ENCODE measurements at places on chromosomes 4 and X.

DNA sequence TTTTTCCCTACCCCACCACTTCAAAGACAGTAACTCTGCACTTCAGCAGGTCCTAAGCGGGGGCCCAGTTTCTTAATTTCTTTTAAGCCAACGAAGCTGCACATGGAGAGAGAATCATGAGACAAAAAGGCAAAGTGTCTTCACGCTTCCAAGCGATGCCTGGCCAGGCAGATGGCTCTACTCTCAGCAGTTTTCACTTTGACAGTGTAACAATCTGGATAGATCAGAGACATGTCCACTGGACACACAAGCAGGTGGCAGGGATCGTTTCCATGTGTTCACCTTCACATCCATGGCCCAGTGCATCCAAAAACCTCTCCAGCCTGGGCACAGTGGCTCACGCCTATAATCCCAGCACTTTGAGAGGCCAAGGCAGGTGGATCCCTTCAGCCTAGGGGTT, 27.8 kb downstream of the PPP2R2C start:
- DNase-seq: no peak

DNA sequence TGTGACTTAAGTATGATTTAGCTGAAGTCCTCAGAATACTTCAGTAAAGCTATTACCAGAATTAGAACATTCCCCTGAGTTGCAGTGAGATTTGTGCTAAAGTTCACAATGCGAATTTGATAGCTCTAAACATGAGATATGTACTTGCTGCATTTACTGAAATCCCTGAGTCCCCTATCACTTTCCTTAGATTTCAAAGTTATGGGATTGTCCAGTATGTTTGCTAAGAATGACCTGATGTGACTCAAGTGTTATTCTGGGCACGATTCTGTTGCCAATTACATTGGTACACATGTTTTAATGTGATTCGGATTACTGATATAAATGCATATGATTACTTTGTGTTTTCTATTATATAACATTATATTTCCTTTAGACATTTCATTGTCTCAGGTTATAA, 91.3 kb upstream of the AMOT start:
- DNase-seq: no peak

- DNase-seq: no peak
Observed at GRCh38 chr4:142331132-142331531, 515.0 kb downstream of the INPP4B start.

- DNase-seq: no peak
Observed at GRCh38 chr4:89641367-89641687, 195.6 kb downstream of the SNCA start.

GRCh38 chr4:17941731-17942130, 79.8 kb downstream of the LCORL start:
- DNase-seq: no peak

DNA sequence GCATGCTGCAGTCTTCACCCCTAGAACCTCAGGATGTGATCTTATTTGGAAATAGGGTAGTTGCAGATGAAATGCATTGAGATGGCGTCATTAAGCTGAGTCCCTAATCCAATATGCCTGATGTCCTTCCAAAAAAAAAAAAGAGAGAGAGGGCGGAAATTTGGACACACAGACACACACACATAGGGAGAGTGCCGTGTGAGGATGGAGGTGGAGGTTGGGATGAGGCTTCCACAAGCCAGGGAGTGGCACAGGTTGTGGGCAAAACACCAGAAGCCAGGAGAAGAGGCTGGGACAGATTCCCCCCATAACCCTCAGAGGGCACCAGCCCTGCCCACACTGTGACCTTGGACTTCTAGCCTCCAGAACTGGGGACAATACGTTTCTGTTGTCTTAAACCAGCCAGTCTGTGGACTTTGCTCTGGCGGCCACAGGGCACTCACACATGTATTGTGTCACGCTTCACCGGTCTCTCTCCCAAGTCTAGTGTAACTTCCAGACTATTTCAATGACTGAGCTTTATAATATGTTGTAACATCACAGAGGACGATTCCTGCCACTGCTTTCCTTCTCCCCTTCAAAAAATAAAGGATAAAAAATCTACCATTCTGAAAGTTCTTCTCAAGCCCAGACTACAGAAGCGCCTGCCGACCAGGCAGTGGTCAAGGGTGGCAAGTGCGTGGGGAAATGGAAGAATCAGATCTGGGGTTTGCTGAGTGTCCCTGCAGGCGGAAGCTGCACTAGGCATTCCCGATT, 35.8 kb upstream of the MAN2B2 start:
- DNase-seq: no peak

- DNase-seq: no peak
Observed at GRCh38 chr4:156243015-156243414, 289.3 kb upstream of the CTSO start.

- no peak for DNase-seq
Observed at GRCh38 chr4:187715466-187715865, 280.1 kb upstream of the ZFP42 start.

GRCh38 chr4:101240099-101240498, 107.2 kb downstream of the PPP3CA start:
- DNase-seq: no peak

GRCh38 chr4:139720806-139721205, 55.2 kb downstream of the MGST2 start:
- no peak for DNase-seq

DNA sequence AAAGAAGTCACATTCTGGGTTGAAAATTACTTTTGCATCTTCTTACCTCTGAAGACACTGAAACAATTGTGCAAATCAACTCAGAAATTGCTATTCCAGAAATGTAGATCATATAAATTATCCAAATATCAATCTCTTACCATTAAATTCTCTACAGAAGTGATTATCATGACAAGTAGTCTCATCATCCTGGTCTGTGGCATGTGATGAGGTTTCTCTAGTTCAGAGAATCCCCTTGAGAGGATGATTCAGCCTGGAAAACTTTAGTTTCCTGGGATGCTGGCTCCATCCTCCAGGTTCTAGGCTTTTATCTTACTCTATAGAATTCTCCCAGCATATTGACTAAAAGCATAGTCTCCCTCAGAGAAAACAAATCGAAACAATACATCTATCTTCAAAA, 76.2 kb upstream of the S100G start:
- DNase-seq: no peak

DNA sequence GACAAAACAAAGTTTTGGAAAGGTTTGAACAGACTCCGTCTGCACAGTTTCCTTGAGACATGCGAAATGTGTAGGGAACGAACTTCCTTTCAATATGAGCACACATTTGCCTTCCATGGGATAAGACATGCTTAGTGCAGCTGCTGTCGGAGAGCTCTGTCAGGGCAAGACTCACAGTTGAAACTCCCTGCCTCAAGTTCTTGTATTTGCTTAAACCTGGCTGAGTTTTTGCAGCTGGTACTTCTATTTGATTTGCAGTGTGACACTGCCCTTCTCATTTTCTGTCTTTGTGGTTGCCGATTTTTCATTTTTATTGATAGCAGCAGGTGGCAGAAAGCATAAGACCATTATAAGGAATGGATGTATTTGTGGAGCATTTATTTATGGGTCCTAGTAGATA, 18.2 kb upstream of the RHOH start:
- no peak for DNase-seq

DNA sequence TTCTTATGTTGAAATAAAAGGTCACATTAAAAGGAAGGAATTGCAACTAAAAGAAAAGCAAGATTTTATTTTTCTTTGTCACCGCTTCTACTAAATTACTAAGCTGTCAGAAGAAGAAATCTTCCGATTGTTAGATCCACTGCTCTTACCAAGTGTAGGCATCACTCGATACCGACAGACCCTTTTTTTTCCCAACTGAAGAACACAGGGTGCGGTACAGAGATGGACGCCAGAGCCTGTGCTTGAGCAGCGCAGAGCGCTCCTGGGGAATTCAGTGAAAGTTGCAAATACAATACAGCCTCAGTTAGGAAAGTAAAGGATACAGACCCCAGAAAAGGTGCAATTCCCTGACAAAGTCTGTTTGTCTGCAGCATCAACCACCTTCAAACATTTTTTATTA, 94.9 kb upstream of the WDR17 start:
- DNase-seq: no peak

DNA sequence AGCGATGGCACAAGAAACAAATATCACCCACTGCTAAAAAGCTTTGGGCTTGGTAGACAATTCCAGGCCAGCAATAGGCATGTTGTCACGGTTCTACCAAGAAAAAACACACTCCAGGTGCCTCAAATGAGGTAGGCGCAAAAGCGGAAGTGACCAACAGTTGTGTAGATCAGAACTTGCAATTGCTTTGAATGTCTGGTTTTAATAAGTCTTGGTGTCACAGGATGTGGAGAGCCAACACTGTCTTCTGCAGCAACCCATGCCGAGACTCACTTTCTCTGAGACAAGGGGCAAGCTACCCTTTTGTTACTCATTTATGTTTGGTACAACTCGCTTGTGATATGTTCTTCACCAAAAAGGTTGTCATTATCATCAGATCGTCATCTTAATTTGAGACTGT, 188.8 kb downstream of the HS6ST2 start:
- DNase-seq: no peak

- DNase-seq: no peak
Observed at GRCh38 chrX:1883772-1884171, 268.9 kb downstream of the ASMT start.

DNA sequence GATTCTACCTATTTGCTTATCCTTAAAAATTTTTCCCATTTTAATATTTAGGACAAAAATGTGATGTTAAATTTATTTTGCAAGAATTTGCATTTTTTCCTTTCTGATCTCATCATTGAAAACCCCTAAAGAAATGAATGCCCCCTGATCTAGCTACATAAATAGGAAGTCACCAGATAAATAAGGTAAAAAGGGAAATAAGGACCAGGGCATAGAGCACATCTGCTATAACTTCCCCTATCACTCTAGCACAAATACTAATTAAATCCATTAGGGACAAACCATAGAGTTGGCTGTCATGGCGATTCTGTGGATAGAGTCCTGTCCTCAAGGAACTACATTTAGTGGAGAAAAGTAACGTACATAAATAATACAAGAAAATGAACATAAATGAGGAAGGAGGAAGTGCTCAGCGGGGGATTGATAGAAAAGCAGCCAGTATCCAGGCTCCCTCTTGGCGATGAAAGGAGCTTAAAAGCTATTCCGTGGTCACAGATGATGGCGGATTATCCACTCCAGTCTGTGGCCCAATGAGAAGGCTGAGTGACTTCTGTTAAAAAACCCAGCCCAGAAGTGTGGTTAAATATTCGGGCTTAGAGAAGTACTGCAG, 76.9 kb upstream of the RPL34 start:
- no peak for DNase-seq

GRCh38 chrX:129750971-129751370, 12.2 kb downstream of the XPNPEP2 start:
- DNase-seq: no peak

- DNase-seq: no peak
Observed at GRCh38 chr4:136241221-136241986, 1290.9 kb downstream of the PCDH18 start.

GRCh38 chr4:100461807-100462605, 55.8 kb downstream of the EMCN start:
- DNase-seq: no peak

- no peak for DNase-seq
Observed at GRCh38 chr4:113636877-113637276, 124.7 kb downstream of the CAMK2D start.

DNA sequence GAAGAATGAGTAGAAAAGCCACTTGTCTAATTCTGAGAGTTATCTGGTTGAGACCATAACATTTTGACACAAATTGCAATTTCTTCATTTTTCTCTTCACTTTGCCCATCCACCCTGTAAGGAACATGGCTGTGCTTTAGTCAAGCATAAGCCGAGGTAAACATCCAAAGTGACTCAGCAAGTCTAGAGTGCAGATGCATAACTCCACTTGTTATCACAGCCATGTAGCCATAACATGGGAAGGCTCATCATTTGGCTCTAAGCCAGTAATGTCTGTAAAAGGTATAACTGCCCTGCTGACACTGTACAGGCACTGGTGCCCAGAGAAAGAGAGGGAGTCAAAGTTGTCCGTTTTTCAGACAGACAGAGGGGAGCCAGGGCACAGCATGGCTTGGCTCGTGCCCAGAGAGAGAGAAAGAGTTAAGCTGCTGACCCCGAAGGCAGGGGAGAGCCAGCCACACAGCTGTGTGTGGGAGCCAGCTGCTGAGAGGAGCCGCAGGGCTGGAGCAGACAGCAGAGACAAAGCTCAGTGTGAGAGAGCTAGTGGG, 76.9 kb upstream of the EXOC1L start:
- peak; percentile 12 for DNase-seq

GRCh38 chr4:8411351-8412180, 29.0 kb downstream of the ACOX3 start:
- no peak for DNase-seq

- DNase-seq: no peak
Observed at GRCh38 chrX:149114001-149114400, 391.1 kb downstream of the IDS start.

DNA sequence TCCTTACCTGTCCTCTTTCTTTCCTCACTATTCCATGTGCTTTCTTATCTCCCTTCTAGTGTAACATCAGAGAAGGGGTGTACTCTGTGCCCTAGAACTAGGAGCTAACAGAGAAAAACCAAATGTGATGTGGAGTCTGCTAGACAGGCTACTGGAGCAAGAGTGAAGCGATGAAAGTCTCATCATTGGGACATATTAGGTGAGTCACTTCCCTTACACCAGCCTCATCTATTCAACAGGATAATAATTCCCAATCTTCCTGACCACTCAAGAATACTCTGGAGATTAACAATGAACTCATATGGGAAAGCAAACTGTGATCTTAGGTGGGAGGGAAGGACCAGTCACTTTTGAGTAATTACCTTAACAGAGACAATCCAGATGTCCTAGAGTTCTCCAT, 58.1 kb downstream of the RAB40A start:
- DNase-seq: no peak
